ENCODE measurements at places on chromosomes 11 and 22.

- DNase-seq = no peak
These were observed 91.9 kb downstream of the CTTN start for GRCh38 chr11:70490208-70490607.

- no peak for DNase-seq
These were observed 25.0 kb downstream of the GDPD5 start for GRCh38 chr11:75500742-75501141.

- DNase-seq = no peak
These were observed 72.9 kb downstream of the DSCAML1 start for GRCh38 chr11:117724104-117724503.

GRCh38 chr11:118132385-118133151 is 20.1 kb downstream of the SCN4B start:
- no peak for DNase-seq

DNA sequence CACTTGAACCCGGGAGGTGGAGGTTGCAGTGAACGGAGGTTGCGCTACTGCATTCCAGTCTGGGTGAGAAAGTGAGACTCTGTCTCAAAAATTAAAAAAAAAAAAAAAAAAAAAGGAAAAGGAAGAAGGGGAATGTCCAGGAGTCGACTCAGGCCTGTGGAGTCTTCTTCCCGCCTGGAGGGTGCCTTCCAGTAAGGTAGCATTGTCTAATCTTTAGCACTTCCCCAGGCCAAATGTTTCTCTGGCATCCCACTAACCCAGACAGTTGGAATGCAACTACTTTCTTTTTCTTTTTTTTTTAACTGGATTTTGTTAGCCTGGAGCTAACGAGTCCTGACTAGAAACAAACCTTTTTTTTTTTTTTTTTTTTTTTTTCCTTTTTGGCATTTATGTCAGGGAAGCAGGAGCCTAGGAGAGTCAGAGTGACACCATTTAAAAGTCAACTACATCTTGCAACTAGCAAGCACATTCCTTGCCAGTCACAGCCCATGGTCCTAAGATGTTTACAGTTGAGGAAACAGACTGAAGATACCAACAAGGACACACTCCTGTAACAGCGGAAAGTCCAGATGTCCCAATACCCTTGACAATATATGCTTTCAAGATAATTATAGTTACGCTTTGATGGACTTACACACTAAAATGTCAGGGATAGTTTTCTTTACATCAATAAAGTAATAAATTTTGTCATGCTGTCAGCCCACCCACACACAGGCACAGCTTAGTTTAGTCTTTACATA is 10.6 kb downstream of the PLET1 start:
- DNase-seq = no peak

GRCh38 chr11:90326647-90327046 is 103.8 kb upstream of the CHORDC1 start:
- no peak for DNase-seq
